ENCODE measurements at places on chromosomes 3 and 15. TPM values are rescaled to one million over a fixed set of nuclear protein-coding genes. Genes with fewer than 3 reads are reported as not detected.

TTLL13 gene
- not detected for total RNA-seq

SERINC4 gene
- total RNA-seq = not detected

LMAN1L gene
- total RNA-seq = 79.2 TPM

- DNase-seq = no peak
Observed at GRCh38 chr3:140466535-140466934, 211.3 kb upstream of the TRIM42 start.

GRCh38 chr15:74470631-74471395 is 9.9 kb upstream of the UBL7 start:
- no peak for DNase-seq

- no peak for DNase-seq
Observed at GRCh38 chr3:140920029-140920428, 21.6 kb upstream of the SLC25A36 start.

GRCh38 chr3:13935494-13936094 is 55.7 kb upstream of the WNT7A start:
- no peak for DNase-seq

- no peak for DNase-seq
Observed at GRCh38 chr3:191631496-191631895, 170.5 kb downstream of the PYDC2 start.

Data from spleen (tissue), 13 donors.